ENCODE measurements at places on chromosomes 7 and 10.

DNA sequence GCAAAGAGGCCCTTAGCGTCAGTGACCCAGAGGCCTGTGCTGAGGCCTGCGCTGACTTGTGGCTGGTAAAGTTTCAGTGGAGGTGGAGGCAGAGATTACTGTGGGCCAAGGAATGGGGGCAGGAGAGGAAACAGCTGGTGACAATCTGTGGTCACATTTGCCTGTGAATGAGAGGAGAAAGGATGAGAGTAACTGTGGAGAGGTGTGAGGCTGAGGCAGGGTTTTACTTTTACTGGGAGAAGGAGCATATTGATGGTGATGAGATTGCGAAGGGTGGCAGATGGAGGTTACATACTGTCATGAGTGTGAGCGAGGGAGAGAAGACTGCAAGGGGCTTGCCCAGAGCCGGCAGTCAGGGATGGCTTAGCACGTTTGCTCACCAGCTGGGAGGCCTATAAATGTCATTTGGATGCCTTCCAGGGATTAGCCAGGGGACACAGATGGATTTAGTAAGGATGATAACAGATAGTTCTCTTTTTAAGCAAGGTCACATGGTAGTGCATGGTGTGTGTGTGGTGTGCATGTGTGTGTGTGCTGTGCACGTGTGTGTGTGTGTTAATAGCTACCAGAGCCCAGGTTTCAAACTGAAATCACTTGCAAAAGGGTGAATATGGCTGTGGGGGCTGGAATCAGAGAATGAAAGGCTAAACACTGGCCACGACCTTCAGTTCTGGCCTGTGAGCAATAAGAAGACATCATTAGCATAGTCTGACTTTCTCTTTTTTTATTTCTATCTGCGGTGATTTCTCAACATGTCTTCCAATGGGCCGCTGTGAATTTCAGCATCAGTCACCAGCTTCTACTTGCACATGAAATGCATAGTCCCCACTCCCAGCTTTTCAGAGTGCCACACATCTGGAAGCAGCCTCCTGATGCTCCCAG, 291.5 kb upstream of the ZNF32 start:
- DNase-seq: no peak

DNA sequence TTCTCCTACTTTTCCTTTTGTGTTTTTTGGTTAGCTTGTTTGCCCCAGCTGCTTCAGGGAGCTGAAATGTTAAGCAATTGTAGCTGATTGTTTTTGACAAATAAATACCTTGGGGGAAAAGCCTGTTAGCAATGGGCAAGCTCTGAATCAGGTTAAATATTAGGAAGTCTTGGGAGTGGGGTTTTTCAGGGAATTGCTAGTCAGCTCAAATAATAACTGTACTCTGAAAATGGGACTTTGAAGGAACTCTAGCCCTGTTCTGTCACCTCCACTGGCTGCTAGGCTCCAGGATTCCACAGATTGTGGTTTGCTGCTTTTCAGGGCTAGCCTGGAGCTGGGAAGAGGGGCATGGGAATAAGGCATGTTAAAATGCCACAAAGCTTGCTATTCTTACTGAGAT, 39.5 kb downstream of the ADK start:
- no peak for DNase-seq

DNA sequence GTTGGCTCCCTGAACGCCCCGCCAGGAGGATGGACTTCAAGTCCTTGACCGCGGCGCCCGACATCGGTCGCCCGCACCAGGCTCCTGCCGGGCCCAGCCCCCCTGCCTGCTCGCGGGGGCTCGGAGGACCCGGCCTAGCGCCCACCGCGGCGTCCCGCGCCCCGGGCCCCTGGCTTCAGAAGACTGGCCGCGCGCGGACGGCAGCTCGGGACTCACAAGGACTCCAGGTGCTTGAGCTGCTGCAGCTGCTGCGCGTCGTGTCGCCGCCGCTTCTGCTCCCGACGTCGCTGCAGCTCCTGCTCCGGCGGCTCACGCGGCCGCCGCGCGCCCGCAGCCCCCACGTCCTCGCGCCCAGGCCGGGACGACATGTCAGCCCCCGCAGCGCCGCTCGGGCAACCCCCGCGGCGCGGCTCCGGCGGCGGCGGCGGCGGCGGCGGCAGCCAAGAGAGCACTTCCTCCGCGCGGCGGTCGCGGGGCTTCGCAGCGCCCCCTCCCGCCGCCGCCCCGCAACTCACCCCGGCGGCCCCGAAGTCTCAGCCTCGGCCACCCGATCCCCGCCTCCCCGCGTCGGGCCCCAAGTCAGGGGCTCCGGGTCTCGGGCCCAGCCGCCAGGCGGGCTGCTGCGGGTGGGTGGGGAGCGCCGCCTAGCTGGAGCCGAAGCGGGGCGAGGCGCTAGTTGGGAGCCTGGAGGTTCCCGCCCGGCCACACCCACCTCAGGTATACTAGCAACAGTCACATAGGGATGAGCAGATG, at the start of gene RP9:
Gene RP9 (minus strand): TSS at position 400 of the 753 bp plus-strand sequence. CDS start 32 bp downstream, at position 368.
- DNase-seq: peak; percentile 81

GRCh38 chr10:121088524-121088923, 237.4 kb downstream of the WDR11 start:
- DNase-seq: peak; percentile 5

- DNase-seq: no peak
Observed at GRCh38 chr10:2871673-2872219, 195.6 kb upstream of the PFKP start.
